A673 (cell line): ENCODE measurements at places on chromosomes 12 and 14.

DNA sequence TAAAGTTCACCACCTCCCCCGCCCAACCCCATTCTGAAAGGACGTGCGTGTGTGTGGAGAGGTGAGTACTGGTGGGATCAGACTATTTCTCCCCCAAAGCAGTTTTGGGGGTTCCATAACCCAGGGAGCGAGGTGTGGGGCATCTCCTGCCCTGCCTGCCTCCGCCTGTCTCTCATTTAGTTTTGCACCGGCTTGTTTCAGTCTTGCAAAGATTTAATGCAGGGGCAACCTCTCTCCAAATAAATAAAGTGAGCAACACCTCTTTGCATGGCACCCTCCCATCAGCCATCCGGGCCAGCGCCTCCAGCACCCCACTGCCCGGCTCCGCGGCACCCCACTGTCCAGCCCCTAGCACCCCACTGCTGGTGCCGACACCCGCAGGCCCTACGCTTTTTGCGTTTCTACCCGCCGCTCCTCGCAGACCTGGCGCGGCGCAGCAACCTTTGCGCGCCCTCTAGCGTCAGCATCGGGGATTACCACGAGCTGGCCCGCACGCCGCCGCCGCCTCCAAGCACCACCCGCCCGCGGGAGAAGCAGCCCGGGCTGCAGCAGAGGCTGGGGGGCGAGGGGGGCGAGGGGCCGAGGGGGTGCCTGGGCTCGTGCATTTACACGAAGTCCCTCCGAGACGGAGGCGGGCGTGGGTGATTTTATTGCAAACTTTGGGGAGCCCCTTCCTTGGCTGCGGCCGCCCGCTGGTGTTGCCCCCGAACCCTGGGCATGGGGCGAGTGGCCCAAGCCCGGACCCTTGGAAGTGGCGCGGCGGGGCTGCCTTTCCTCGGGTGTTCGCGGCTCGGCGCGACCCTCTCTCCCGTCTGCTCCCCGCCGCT, 55.8 kb upstream of the VRK1 start:
- peak; percentile 75 for DNase-seq

DNA sequence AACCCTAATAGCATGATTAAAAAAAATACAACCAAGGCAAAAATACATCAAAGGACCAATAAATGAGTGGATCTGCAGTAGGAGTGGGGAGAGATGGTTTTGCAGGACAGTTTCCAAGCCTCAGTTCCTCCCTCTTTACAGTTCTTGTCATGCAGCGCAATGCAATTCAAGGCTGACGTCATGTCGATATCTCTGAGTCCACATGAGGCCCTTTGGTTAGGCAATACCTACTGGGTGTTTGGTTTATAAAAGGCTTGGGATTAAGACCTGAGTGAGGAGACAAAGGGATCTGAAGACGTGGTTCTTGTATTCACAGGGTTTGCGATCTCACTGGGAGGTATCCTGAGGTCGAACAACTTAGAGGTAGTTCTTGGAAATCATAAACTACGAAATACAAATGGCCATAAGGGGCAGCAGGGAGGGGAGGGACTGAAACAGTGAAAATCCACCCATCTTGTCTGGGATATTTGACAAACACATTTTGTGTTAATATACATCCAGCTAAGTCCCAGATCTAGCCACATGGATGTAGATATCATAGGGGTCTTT, 441.0 kb downstream of the FUT8 start:
- no peak for DNase-seq

DNA sequence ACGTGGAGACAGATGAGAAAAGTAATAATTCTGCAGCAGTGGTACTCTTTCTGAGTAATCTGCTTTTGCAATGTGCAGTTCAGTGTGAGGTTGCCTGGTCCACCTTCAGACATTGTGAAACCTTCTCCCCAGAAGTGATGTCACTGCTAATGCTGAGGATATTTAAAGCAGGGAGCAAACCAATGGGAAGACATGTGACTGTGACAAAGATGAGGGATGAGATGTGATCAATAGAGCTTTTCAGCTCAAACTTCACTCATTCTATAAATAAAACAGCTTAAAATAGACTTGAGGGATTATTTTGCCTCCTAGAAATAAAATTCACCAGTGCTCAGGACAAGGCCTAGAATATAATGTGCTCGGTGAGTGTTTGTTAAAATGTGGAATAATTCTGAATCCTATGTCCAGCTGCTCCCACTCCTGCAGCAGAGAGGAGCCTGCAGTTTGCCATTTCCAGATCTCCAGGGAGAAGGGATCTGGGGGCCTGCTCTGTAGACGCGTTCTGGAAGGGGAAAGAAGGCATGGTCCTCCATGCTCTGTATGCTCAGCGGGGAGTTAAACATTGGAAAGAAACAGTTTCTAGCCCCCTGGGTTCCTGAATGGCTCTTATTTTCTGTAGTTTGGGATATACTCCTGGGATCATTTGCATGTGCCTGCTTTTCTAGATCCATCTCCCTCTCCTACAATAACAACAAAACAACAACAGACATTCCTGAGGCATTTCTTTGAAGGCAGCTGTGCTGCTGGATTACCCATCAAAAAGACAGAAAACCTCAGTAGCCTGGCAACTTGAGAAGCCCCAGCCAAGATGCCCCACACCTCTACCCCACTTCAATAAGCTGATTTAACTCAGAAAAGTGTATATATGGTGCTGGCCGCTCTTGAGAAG, 8.9 kb downstream of the SLC7A8 start:
- DNase-seq, result no peak

DNA sequence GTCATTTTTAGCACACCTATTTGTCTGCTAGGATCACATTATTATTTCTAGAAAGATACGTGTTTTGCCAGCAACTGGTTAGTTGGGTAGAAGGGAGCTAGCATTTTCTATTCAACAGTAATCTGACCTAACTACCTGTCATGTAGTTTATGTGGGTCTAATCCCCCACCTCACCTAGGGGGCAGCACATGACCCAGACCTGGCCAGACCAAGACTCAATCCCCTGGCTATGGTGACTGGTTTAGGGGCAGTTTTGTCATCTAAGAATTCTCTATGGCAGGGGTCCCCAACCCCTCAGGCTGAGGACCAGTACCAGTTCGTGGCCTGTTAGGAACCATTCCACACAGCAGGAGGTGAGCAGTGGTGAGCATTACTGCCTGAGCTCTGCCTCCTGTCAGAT, 29.5 kb upstream of the EVL start:
- DNase-seq, result no peak

- DNase-seq, result no peak
These were observed 64.6 kb downstream of the VRK1 start for GRCh38 chr14:96861568-96862310.

DNA sequence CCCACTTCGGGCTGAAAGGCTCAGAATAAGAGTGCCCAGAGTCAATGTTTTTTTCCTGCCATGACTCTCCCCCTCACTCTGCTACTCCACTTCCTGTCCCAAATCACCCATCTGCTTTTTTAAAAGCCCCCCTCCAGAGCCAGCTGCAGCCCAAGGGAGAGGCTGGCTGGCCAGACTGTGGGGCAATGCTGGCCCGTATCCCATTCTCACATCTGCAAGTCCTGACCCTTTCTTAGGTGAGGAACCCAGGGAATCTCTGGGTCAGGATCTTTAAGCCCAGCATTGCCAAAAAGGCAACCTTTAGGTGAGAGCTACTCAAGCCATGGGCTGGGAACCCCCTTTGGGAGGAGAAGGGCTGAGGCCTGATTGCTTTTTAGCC, 1.7 kb upstream of the ITGA5 start:
- no peak for DNase-seq

DNA sequence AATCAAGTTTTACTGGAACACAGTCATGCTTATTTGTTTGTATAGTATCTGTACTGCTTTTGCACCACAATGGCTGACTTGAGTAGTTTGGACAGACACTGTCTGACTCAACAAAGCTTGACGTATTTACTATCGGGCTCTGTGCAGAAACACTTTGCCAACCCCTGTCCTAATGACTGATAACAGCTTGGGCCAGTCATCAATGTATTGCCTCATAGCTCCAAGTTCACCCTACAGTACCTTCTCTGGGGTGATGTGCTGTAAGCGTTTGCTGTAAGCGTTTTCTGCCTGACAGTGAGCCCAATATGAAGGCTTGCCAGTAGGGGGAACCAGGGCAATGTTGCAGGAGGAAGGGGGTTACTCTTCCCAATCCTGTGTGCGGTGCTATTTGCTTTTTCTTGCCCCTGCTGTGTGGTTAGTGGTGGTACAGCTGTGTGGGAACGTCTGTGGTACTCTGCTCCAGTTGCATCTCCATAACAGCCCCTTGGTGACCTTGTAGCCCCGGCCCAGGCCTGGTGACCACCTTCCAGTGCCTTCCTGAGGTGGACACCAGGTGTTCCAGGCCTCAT, 5.4 kb upstream of the CCDC177 start:
- peak; percentile 74 for DNase-seq

DNA sequence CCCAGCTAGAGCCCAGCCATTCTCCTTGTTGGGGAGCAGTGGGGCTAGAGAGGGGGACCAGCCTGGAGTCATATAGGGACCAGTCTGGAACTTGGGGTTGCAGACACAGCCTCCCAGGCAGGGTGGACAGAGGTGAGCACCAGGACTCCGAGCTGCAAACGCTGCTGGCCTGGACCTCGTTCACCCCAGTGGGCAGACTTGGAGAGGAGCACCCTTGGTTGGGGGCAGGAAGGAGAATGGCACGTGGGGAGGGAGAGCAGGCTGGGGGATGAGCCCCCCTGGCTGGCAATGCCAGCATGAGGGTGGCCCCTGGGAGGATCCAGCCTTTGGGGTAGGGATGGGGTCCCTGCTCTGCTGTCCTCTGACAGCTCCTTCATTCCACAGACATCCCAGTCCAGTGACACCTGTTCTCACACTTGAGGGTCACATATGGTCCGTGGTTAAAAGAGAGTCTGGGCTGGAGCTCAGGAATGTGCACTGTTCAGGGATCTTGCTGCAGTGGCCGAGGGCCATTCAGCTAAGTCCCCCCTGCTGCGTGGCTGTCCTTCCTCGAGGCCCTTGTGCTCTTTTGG, 2.8 kb downstream of the LBHD2 start:
- no peak for DNase-seq
